ENCODE measurements at places on chromosomes 13 and 19. TPM values are rescaled to one million over a fixed set of nuclear protein-coding genes. Genes with fewer than 3 reads are reported as not detected.

Gene NEK3
- total RNA-seq = 9.8 TPM

Gene MRPS31
- total RNA-seq = 13.3 TPM

Gene MAST1
- 0.29 TPM for total RNA-seq

Gene CGB7
- total RNA-seq = 0.09 TPM

Gene NLRP11
- not detected for total RNA-seq

Gene COL5A3
- total RNA-seq = 15.9 TPM

Gene ZNF665
- 3.6 TPM for total RNA-seq

Gene MRPS12
- total RNA-seq = 26.6 TPM

Gene TRPM4
- 32.5 TPM for total RNA-seq

Gene COPE
- total RNA-seq = 196 TPM

Gene WASF3
- 10.9 TPM for total RNA-seq

Gene NOTCH3
- total RNA-seq = 94.1 TPM

Gene POP4
- total RNA-seq = 49.2 TPM

Gene F10
- 6.2 TPM for total RNA-seq

Gene SERP2
- total RNA-seq = 4.5 TPM

Gene SIGLEC5
- total RNA-seq = not detected

Gene MEDAG
- total RNA-seq = 10.6 TPM

DNA sequence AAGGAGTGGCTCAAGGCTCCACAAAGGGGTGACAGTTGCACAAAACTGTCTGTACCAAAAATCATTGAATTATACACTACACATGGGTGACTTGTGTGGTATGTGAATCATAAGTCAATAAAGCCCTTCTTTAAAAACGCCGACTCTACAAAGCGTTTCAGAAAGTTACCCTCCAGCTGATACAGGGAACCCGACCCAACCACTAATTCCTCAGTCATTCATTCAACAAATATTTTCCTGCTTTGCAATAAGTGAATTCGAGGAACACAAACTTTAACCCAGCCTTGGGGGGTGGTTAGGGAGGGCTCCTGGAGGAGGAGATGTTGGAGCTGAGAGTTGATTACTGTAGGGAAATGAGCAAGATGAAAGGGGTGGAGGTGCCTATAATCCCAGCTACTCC, 32.0 kb downstream of the LTBP4 start:
- DNase-seq = no peak
- peaks cover 7% of the 10 kb centered on the region for H3K36me3 ChIP-seq
- H3K4me3 ChIP-seq = no peak overlapping the region
- H3K27ac ChIP-seq = no peak overlapping the region
- no peaks in the 10 kb centered on the region for H3K27me3 ChIP-seq

- H3K27ac ChIP-seq = no peak overlapping the region
- H3K36me3 ChIP-seq = no peaks in the 10 kb centered on the region
- no peak for DNase-seq
- H3K4me3 ChIP-seq = no peak overlapping the region
- no peaks in the 10 kb centered on the region for H3K4me1 ChIP-seq
These were observed 121.9 kb upstream of the SOX1 start for GRCh38 chr13:111945086-111945485.

- H3K27ac ChIP-seq = no peak overlapping the region
These were observed 4.3 kb downstream of the MPV17L2 start for GRCh38 chr19:18197306-18197705.

GRCh38 chr13:100520936-100521850, 67.4 kb downstream of the GGACT start:
- no peak overlapping the region for H3K27ac ChIP-seq
- no peaks in the 10 kb centered on the region for H3K27me3 ChIP-seq
- no peak overlapping the region for H3K4me3 ChIP-seq
- no peaks in the 10 kb centered on the region for H3K4me1 ChIP-seq

GRCh38 chr13:25181597-25181996, 9.5 kb upstream of the AMER2 start:
- no peak overlapping the region for H3K4me3 ChIP-seq
- H3K4me1 ChIP-seq = no peaks in the 10 kb centered on the region
- no peak for DNase-seq

- DNase-seq = no peak
- H3K27ac ChIP-seq = peak overlapping the region; percentile 89
- H3K27me3 ChIP-seq = no peaks in the 10 kb centered on the region
- peak overlapping the region; percentile 95 for H3K4me3 ChIP-seq
- peaks cover 2% of the 10 kb centered on the region for H3K36me3 ChIP-seq
- peaks cover 6% of the 10 kb centered on the region for H3K4me1 ChIP-seq
These were observed 711 bp upstream of the MIPEP start for GRCh38 chr13:23889615-23890607.

- H3K27me3 ChIP-seq = peaks cover 54% of the 10 kb centered on the region
- H3K4me1 ChIP-seq = no peaks in the 10 kb centered on the region
- no peak overlapping the region for H3K4me3 ChIP-seq
- no peak for DNase-seq
- H3K27ac ChIP-seq = no peak overlapping the region
- H3K36me3 ChIP-seq = no peaks in the 10 kb centered on the region
These were observed 16.5 kb downstream of the SLC5A5 start for GRCh38 chr19:17888260-17888659.

DNA sequence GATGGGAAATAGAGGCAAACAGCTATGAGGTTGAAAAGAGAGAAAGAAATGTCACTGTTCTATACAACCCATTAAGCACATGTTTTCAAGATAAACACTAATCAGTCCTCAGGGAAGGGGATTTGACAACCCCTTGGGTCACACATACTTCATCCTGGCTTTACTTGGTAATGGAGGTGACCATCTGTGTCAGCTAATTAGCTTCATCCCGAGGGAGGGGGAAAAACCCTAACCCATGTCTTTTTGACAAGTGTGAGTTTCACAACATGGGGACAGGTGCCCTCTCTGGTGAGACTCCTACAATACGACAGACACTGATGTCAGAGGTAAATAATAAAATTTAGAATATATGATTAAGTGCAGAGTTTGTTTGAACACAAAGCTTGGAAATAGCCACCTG, 43.1 kb downstream of the ZNF611 start:
- H3K36me3 ChIP-seq = no peaks in the 10 kb centered on the region
- H3K27me3 ChIP-seq = no peaks in the 10 kb centered on the region
- no peak overlapping the region for H3K4me3 ChIP-seq
- H3K4me1 ChIP-seq = peaks cover 3% of the 10 kb centered on the region
- DNase-seq = no peak

DNA sequence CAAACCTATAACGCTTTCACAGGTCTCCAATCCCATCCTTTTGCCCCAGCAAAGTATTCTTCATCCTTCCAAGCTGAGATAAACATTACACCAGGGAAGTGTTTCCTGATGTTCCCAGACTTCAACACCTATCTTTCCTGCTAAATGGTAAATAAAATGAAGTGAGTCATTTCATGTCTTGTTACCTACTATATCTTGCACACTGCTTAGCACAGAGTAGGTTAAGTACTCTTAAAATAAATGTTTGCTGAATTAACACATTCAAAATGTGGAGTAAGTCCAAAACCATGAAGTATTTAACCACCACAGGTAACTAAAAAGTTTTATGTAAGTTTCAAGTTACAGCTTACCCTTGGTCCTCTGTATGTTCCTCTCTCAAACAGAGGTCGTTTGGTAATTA, 3.4 kb downstream of the RBM26 start:
- H3K27ac ChIP-seq = no peak overlapping the region
- peaks cover 3% of the 10 kb centered on the region for H3K36me3 ChIP-seq
- no peaks in the 10 kb centered on the region for H3K27me3 ChIP-seq
- no peak overlapping the region for H3K4me3 ChIP-seq
- no peak for DNase-seq
- H3K4me1 ChIP-seq = peaks cover 65% of the 10 kb centered on the region

GRCh38 chr13:23760000-23760399, 129.2 kb downstream of the MIPEP start:
- no peaks in the 10 kb centered on the region for H3K4me1 ChIP-seq
- no peaks in the 10 kb centered on the region for H3K27me3 ChIP-seq
- no peak overlapping the region for H3K4me3 ChIP-seq
- H3K27ac ChIP-seq = no peak overlapping the region
- H3K36me3 ChIP-seq = no peaks in the 10 kb centered on the region

DNA sequence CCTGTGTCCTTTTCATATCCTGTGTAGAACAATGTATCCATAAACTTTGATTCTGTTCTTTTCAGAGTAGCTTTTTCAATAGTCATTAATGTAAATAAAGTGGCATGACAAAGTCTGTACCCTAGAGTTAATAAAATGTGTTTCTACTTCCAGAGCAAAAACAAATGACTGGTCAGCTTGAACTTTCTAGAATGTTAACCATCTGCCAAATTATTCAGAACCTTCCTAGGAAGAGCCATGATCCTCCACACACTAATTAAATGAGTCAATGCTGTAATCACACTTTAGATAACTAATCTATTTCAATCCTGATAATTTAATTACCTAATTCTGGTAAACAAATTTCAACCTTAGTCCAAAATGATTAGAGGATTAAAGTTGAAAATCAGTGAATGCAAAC, 73.2 kb downstream of the DIAPH3 start:
- H3K4me1 ChIP-seq = no peaks in the 10 kb centered on the region
- no peak overlapping the region for H3K27ac ChIP-seq
- H3K36me3 ChIP-seq = no peaks in the 10 kb centered on the region
- no peak for DNase-seq

DNA sequence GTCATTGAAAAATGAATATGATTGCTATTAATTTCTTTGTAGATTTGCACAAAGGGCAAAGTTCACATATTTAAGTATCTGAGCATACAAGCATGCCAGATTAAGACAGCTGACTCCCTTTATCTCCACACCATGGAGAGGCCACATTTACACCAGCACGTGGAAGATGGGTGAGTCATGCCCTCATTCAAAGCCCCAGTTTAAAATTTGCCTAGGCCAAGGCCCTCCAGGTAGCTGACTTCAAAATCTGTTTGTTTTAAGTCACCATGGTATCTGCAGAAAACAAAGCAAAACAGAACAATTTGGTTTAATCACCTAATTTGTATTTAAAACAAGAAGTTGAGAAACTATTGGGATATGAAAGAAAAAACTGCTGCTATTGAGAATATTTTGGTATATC, 109.2 kb downstream of the ESD start:
- peaks cover 38% of the 10 kb centered on the region for H3K4me1 ChIP-seq
- no peak overlapping the region for H3K27ac ChIP-seq
- no peak for DNase-seq
- H3K36me3 ChIP-seq = no peaks in the 10 kb centered on the region
- no peaks in the 10 kb centered on the region for H3K27me3 ChIP-seq

- DNase-seq = no peak
- H3K27ac ChIP-seq = no peak within 1 kb of the TSS
- no peaks in the 10 kb centered on the region for H3K36me3 ChIP-seq
- no peaks in the 10 kb centered on the region for H3K4me1 ChIP-seq
- peaks cover 8% of the 10 kb centered on the region for H3K27me3 ChIP-seq
These were observed at the start of gene KLK1 for GRCh38 chr19:50823389-50824042. Gene KLK1, minus strand, starts transcription at chr19:50823787. Its CDS starts 39 bp downstream, at chr19:50823748.

DNA sequence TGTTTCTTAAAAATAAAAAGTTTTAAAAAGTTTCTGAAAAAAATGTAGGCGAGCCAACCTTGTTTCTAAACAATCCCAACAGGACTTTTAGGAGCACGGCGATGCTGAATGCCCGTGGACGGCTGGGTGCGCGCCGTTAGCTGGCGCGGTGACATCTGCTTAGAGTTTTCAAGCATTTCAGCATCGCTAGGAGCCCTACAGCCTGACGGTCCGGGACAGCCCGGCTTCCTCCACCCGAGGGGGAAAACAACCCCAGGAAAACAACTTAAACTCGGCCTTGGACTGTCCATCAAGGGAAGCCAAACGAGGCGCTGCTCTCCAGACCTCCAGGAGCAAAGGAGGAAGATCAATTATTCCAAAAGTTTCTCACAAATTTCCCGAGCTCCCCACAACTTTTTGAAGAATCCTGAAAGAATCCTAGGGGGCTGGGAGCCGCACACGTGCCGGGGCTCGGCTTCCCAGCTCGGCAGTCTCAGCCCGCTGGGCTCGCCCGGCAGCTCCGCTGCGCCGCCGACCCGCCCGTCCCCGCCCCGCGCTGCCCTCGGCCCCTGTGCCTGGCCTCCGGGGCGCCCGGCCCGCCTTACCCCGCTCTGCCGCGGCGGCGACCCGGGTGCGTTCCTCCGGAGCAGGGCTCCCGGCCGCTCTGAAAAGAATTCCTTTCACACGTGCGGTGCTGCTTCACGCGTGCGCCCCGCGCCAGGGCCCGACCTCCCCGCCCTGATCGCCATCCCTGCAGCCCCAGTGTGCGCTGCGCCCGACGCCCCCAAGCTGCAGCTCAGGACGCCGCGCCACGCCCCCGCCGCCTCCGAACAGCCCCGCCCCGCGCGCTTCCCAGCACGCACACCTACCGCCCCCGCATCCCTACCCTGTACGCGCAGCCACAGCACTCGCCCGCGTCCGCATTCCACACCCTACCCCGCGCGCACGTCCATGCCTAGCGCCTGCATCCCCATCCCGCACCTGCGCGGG, at the start of gene GJA3:
Gene GJA3 (minus strand): TSS at position 747 of the 969 bp plus-strand sequence. CDS start 17,764 bp downstream, outside the sequence.
- H3K27ac ChIP-seq = no peak within 1 kb of the TSS
- H3K27me3 ChIP-seq = peaks cover 67% of the 10 kb centered on the region

DNA sequence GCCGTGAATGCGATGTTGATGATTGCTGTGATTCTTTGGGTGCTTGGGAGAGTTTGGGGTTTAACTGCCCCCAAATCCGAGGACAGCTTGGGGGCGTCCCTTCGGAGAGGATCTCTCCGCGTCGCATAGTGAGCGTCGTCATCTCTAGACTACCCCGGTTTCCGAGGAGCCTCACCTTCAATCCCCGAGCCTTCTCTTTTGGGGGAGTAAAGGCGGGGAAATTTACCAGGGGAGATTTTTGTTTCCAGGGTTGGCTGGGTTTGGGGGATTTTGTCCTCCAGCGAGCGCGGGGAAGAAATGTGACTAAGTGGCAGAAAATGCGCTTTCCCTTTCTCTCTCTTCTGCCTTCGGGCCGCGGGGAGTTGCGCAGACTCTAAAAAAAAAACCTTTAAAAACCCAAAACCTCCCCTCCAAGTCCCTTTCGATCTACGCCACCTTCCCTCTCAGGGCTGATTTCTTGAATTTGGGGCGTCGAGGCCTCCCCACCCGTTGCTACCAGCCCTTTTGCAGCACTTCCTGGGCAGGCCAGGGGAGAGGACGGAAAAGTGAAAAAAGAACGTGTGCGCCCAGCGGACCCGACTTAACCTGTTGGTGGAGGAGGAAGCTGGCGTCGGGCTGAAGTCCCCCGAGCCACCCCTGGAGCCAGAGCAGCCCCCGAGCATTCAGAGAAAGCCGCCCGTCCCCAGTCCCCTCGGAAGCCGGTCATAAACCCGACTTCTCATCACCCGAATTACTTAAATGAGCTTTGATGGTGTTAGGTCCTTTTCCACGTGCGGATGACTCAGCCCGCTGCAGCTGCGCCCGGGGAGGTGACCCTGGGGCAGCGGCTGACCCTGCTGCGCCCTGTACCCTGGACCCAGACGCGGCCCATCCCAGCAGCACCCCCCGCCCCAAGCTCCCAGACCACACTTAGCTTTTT, 17.7 kb downstream of the NFIX start:
- H3K4me3 ChIP-seq = peak overlapping the region; percentile 24
- H3K27ac ChIP-seq = peak overlapping the region; percentile 77
- H3K4me1 ChIP-seq = peaks cover 63% of the 10 kb centered on the region
- peak; percentile 85 for DNase-seq
- peaks cover 66% of the 10 kb centered on the region for H3K27me3 ChIP-seq
